Stimulated activated CD8-positive, alpha-beta memory T cell treated with anti-CD3 and anti-CD28 coated beads, Interleukin-12 subunit alpha, Interleukin-12 subunit beta, amount 100 ng/mL, for 1 hour (primary cell): ENCODE measurements at places on chromosomes 5 and 9.

DNA sequence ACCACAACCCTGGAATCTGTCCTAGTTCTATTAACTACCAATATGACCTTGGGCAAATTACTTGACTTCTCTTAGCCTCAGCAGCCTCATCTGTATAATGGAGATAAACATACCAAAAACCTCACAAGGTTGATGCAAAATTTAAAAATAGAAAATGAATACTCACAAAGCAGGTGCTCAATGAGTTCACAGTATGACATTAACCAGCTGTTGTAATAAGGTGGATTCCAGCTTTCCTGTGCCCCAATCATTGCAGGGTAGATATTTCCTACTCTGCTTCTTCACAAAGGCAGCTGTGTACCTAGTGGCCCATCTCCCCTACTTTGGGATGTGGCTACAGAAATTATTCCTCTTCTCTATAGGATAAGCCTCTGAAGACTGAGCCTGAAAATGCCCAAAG is 8.8 kb downstream of the HTR4 start:
- no peak for DNase-seq

- DNase-seq = no peak
These were observed 71.4 kb downstream of the MED27 start for GRCh38 chr9:132008184-132008803.

DNA sequence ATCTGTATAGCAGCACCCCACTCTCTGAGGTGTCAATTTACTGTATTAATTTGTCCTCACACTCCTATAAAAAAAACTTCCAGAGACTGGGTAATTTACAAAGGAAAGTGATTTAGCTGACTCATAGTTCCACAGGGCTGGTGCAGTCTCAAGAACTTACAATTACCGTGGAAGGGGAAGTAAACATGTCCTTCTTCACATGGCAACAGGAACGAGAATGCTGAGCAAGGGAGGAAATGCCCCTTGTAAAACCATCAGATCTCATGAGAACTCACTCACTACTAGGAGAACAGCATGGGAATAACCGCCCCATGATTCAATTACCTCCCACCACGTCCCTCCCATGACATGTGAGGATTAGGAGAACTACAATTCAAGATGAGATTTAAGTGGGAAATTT is 602.6 kb downstream of the MTRR start:
- no peak for DNase-seq

DNA sequence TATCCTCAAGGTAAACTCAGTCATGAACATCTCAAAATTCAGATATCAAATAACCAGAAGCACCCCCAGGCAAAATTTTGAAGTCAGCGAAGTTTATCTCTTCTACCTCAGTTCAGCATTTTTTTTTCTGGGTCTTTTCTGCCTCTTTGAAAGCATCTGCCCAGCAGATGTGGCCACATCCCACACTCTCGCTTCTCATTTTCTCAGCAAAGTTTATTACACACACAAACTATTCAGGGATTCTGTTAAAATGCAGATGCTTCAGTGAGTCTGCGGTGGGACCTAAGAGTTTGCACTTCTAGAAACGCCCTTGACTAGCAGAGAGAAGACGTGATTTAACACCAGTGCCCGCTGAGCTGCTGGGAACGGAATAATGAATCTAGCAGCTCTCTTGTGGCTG is 19.3 kb downstream of the RASEF start:
- no peak for DNase-seq

DNA sequence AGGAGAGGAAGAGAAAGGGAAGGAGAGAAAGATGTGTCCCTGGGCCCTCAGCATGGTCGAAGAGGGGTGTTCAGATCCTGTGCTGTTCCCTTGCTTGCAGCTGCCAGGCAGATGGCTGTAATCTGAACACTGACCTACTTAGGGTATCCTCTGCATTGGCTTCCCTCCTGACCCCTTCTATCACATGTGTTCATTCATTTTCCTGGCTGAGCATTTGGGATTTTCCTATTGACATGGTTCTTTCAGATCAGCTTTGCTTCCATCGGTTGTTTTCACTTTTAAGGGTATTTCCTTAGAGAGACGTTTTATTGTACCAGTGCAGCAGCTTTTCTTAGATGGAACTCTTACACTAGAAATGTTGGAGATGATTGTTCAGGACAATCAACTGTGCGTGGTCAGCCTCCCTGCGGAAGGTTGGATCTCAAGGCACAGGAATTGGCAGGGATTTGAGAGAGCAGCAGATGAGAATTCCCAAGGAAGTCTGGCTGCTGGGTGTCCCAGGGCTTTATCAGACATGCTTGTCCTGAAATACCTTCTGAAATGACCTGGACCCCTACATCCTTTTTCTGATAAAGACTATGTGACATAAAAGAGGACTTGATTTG is 26.0 kb downstream of the ACTBL2 start:
- no peak for DNase-seq

GRCh38 chr5:658103-658502 is 35.0 kb downstream of the TPPP start:
- DNase-seq = no peak

- DNase-seq = no peak
These were observed 511.0 kb upstream of the RIOK2 start for GRCh38 chr5:97694091-97694490.

- peak; percentile 75 for DNase-seq
These were observed 24.6 kb downstream of the GFPT2 start for GRCh38 chr5:180328296-180329137.
